ENCODE measurements at places on chromosomes 4 and X.

- peak; percentile 28 for DNase-seq
Measured at GRCh38 chr4:152696764-152697261, 17.0 kb upstream of the TMEM154 start.

DNA sequence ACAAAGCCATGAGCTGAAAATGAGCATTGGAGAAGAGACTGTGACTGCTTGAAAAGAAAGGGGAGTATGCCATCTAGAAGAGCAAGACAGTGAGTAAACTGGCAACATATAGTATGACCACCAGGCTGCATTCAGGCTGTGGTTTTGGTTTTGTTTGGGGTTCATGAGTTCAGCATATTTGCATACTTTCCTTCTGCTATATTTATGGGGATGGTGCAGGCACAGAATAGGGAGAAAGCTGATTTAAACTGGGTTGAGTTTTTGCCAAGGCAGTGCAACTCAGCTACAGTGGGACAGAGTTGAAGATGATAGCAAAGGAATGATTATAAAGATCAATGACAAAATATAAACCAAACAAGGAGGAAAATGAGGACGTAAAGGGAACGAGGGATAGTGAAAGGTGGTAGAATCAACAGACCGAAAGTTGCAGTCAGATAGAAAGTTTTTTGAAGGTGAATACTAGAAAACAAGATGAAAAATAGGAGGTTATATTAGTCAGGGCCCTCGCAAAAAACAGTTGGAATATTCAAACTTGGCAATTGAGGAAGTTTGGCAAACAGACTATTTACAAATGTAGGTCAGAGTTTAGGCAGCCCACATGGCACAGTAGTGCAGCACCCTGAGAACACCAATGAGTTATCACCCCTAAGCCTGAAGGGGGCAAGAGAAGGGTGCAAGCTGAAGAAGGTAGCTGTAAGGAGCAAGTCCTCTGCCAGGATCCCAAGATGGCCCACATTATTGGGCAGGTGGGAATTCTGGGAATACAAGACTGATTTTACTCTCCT is 114.8 kb upstream of the MAP9 start:
- DNase-seq: no peak

DNA sequence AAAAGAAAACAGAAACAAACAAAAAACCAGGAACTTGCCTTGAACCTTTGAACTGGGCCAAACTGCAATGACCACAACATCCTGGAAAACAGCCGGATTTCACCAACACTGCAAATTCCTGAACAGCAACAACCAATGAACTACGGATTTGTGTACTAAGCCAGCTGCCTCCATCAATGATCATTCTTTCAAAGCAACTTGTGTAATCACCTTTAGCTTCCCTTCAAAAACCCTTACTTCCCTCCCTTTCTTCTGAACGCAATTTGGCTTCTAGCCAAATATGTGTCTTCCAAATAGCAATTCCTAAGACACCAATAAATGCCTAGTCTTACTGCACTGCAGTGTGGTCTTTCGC is 98.5 kb upstream of the FAM47C start:
- no peak for DNase-seq

- DNase-seq: no peak
Measured at GRCh38 chrX:53795576-53795975, 109.1 kb upstream of the HUWE1 start.

- DNase-seq: no peak
Measured at GRCh38 chr4:157992038-157992705, 180.7 kb downstream of the GASK1B start.
